Left colon (tissue), 2 donors: ENCODE measurements at places on chromosomes 2 and 18.

GRCh38 chr2:234488913-234489451, 7.9 kb downstream of the ARL4C start:
- no peak for DNase-seq

DNA sequence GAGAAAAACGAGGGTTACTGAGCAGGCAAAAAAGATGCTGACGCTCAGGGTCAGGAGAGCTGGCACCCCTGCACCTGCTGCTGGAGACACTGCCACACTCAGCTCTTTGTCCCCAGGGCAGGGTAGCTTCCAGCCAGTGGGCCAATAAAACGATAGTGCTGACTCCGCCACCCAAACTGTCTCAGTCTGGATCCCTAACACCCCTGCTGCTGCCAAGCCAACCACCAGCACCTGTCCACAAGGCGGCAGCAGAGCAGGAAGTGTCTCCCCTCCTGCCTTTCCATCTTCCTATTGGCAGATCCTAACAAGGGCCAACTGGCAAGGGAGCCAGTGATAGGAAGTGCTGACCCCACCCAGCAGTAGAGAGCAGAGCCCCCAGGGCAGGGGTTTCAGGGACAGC, 531.5 kb upstream of the SALL3 start:
- DNase-seq = no peak

DNA sequence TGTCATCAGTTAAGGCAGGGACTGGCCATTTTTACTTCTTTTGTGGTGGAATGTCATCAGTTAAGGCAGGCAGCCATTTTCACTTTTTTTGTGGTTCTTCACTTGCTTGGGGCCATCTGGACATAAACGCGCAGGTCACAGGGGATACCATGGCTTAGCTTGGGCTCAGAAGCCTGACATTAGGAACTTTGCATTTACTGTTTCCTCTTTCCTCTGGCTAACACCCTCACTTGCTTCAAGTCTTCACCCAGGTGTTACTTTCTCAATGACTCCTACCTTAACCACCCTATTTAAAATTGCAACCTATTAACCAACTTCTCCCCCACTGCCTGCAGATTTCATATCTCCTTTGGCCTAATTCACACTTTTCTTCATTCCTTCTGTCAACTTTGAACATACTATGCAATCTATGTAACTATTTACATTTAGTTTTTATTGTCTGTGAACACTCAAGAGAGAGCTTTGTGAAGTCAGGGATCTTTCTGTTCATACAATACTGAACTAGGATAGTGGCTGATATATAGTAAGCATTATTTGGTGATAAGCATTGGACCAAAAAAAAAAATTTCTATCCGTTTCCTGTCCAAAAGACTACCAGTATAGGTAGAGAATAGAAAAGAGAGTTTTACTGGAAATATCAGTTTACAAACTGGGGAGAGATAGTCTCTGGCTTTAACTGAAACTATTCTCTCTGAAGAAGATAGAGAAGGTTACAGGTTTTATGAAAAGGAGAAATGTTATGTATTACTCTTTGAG, 600.1 kb upstream of the ZNF804A start:
- no peak for DNase-seq

GRCh38 chr2:45153121-45153520, 143.9 kb upstream of the SIX2 start:
- no peak for DNase-seq

DNA sequence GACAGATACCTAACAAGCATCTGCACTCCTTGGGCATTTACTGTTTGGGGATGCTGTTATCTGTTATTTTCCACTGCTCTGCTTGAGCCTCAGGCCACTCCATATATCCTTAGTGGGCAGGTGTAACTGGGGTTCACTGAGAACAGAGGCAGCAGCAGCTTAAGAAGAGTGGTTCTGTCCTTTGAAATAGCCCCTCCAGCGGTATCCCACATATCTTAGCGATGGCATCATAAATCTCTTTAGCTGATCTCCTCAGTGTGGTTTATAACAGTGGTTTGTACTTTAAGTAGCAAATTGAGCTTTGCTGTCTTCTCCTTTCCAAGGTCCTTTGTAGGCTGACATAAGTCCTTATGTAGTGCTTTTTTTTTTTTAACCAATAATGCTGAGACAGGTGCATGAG, 79.7 kb upstream of the RPRM start:
- DNase-seq = no peak

- no peak for DNase-seq
Measured at GRCh38 chr18:70181725-70182124, 23.8 kb downstream of the RTTN start.

DNA sequence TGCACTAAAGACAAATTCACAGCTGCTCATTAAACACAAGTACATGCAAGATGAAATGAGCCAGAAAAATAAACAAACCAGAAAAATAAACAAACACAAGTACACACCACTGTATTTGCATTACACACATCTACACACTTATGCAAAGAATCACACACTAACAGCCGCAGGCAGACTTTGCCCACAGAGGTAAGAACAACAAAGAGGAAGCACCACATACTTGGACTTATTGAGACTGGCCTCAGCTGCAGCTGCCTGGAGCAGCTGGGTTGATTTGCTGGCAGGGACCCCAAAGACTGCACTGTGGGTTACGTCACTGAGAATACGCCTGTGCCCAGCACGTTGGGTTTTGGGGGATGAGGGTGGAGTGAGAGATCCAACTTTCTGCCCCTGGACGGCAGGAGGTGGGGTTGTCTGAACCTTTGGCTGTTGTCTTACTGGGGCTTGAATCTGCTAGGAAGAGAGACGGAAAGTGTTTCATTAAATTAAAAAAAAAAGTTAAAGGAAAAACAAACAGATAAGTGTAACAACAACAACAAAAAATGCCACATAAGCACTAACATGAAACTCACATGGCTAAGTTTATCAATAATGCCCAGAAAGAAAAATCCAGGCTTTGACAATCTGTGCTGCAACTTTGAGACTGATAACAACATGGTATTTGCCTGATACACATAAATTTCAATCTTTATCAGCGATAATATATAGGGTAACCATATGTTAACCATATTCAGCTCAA, 71.9 kb upstream of the NFU1 start:
- DNase-seq = peak; percentile 32

GRCh38 chr2:129118296-129118695, 799.6 kb upstream of the HS6ST1 start:
- DNase-seq = no peak

GRCh38 chr2:12613137-12613835, 103.5 kb upstream of the TRIB2 start:
- no peak for DNase-seq

GRCh38 chr2:6787376-6787775, 78.3 kb downstream of the CMPK2 start:
- DNase-seq = no peak

GRCh38 chr18:27652480-27653121, 467.5 kb upstream of the CHST9 start:
- no peak for DNase-seq

GRCh38 chr2:233976087-233976486, 58.9 kb downstream of the TRPM8 start:
- DNase-seq = no peak

GRCh38 chr2:172905937-172906811, 169.5 kb upstream of the MAP3K20 start:
- no peak for DNase-seq

- DNase-seq = no peak
Measured at GRCh38 chr2:19426144-19426543, 67.7 kb upstream of the OSR1 start.

DNA sequence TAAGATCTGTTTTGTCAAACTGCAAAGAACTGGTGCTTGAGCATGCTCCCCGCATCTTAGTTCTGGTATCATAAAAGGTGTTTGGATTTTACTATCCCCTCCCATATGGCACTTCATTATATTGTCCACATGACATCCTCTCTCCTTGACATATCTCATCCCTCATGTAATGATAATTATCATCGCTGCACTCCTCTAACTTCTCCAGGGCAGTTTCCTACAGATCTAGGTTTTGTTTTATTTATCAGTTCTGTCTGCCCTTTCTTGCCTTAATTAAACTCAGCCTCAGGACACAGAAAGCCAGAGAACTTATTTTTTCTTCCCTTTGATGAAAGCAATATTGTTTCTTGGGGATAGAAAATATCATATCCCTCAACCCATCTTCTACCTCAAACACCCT, 129.6 kb upstream of the DDX18 start:
- DNase-seq = no peak

DNA sequence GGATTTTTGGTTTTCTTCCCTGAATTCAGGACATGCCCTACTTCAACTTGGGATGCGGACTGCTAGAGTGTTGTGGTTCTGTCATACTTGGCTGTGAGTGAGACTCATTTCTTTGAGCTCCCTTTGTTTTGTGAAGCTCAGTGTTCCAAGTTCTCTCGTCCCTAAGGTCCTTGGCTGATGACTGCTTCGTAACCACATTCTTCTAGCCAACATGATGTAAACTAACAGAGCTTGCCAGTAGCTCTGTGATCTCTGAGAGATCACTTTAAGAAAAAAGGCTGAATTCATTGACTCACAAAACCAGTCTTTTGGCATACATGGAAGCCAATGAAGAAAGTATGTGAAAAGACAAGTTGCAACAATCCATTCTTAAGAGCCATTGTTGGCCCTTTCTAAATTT, 96.9 kb upstream of the MSTN start:
- DNase-seq = no peak

- DNase-seq = no peak
Measured at GRCh38 chr2:886072-887022, 64.3 kb upstream of the SNTG2 start.

DNA sequence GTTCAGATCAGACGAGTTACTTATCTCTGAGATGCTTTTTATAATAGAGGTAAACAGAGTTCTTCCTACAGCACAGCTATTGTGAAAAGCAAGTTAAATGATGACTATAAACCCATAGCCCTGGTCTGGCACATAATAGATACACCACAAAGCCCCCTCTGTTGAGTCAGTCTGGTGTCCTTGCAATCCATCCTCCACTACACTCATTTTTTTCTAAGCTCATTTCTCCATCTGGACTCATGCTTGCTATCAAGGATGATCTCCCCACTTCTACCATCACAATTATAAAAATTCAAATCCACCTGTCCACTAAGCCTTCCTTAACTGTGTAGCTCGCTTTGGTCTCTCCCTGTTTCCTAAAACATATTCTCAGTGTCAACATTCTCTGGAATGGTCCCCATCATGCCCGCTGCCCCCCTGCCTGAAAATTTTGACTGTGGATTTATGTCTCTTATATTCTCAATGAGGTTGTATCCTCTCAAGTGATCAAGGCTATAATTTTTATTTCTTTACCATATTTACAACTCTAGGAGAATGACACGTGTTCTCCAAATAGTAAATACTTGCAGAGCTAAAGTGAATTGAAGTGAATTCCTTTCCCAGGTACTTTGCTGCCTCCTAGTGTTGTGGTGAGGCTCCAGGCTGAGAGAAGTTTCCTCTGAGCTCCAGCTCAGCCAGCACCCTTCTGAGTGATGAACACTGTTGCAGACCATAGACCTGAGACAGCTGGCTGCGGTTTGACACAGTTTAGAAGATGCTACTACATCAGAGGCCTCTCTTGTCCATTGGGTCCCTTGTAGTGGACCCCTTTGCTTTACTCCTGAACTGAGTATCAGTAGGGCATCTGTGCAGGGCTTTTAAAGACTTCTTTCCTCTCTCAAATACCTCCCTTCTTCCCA, 108.7 kb downstream of the DPP10 start:
- peak; percentile 70 for DNase-seq
